ENCODE measurements at places on chromosomes 4 and X.

GRCh38 chr4:97866821-97867556 is 276.3 kb downstream of the STPG2 start:
- DNase-seq, result no peak

DNA sequence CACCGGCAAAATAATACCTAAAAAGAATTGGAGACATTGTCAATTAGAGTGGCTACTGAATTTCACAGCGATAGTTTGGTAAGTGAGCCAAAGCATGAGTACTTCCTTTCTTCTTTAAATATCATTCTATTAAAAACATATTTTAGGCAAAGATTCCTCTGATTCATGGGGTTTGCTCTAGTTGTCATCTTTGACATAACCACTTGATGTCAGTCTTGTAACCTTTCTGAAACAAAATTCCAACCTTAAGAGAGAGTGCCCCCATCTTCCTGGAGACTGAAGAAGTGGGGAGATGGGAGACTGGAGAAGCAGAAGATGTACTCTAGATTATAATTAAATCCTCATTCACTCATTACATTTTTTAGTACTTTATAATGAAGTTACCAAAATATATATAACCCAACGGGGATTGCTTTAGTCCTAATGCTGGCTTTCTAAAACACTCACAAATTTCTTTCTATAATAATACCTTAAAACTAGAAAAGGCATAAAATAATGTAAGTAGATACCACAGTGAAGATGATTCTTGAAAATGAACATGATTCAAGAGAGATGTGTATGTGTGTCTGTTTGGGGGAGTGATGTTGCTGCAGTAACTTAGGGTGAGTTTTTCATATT is 96.4 kb downstream of the EMCN start:
- DNase-seq, result no peak

- DNase-seq, result no peak
Measured at GRCh38 chrX:96835660-96836289, 47.9 kb upstream of the RPA4 start.

DNA sequence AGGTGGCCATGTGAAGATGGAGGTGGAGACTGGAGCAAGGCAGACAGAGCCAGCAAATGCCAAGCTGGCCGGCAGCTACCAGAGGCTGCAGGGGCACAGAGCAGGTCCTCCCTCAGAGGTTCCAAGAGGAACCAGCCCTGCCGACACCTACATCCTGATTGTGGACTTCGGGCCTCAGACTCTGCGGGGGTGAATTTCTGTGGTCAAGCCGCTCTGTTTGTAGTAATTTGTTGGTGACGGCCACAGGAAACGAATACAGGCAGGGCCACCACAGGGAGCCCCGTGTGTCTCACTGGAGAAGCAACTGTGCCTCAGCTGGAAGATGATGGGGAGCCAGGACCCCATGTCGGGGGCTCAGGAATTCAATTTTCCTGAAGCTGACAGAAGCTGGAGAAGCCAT is 28.3 kb downstream of the ZFYVE28 start:
- no peak for DNase-seq

GRCh38 chr4:139054791-139055505 is 39.4 kb downstream of the NOCT start:
- no peak for DNase-seq

GRCh38 chr4:5826437-5827107 is 66.3 kb downstream of the CRMP1 start:
- no peak for DNase-seq

GRCh38 chr4:41749631-41750039 is 1.1 kb upstream of the PHOX2B start:
- DNase-seq, result no peak

DNA sequence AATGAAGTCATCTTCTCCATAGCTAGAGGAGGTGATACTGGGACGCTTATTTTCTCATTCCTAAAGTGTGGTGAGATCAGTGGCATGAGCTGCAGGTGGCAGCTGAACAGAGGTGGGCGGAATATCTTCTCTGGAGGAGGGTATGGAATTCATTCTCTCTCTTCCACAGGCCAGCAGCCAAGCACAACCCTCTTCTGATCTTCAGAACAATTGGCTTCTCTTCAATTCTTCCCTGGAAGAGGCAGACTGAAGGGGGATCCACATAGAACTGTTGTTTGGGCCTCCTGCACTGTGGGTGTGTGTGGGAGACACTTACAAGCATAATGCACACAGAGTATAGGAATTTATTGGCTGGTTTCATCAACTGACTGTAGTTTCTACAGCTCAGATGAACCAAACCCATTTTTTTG is 180.4 kb upstream of the RASGEF1B start:
- DNase-seq, result no peak

DNA sequence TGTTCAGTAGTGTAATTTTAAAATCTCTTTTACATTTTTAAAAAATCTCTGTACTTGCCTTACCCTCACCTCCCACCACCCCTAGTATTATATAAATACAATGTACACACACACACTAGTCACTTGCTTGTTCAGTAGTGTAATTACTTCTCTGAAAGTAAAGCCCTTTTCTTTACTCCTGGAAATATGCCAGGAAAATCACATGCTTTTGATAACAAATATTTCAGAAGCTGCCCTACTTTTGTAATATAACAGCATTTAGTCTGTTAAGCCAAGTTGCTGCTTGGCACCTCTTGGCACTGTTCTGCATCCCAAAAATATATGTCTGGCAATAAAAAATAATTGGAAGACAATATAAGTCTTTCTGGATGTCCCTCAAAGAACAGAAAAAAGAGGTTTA is 172.8 kb upstream of the APOOL start:
- no peak for DNase-seq

DNA sequence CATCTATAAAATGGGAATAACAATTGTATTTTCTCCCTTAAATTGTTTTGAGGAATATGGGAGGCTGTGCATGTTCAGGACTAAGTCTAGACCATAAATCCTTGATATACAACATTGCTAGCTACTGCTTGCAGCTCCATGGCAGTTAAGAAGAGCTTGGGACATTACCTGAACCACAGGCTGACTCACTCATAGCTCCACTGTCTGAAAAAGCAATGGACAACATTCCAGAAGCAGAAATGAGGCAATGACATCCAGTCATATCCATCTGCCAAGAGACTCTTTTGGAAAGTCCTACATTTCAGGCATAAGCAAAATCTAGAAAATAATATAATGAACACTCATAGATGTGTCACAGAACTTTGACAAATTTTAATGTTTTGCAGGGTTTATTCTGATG is 167.3 kb upstream of the LEF1 start:
- no peak for DNase-seq

- DNase-seq, result no peak
Measured at GRCh38 chr4:116099596-116099995, 985.8 kb downstream of the TRAM1L1 start.

DNA sequence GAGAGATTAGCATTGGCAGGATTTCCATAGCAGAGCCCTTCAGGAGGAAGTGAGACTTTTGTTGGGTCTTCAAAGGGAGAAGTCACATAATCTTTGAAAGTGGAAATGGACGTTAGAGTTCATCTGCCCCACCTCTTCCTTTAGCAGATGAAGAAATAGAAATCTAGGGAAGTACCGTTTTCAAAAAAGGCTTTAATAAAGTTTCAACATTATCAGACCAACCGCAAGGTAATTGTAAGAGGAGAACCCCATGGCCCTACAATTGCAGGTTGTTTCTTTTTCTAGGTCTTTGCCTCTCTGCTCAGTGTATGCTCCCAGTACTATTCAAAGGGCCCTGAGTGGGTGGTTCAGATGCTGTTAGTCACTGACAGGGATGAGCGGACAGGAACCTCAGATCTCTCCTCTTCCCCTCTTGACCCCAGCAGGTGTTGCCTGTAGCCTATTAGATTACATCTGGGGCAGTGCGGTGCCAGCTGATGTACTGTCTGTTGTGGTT is 48.6 kb upstream of the AP1S2 start:
- no peak for DNase-seq

DNA sequence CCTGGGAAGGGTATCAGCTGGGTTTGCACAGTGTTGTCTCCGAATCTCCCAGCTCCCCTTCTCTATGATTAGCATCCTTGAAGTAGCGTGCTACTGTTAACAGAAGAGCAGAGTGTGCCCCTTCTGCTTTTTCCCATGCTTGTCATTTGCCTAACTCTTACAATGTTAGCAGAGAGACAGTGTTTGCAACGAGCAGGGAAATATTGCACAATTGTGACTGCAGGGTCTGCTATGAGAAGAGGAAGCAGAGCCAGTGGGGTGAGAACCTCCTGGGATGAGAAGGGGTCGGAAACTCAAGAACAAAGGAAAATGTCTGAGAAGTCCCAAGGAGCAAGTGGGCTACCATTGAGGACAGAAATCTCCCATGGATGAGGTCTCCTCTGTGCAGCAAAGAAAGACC is 7.8 kb upstream of the CHRNA9 start:
- DNase-seq, result no peak

GRCh38 chr4:129138810-129139496 is 43.0 kb downstream of the C4orf33 start:
- DNase-seq, result no peak

- DNase-seq, result no peak
Measured at GRCh38 chr4:183429489-183429888, 14.9 kb upstream of the CDKN2AIP start.

- DNase-seq, result no peak
Measured at GRCh38 chr4:126748736-126749135, 884.0 kb upstream of the INTU start.

- no peak for DNase-seq
Measured at GRCh38 chrX:71106427-71106826, at the start of gene CXorf65. Gene CXorf65 (minus strand): TSS chrX:71106740. CDS start chrX:71106556, 184 bp downstream.

DNA sequence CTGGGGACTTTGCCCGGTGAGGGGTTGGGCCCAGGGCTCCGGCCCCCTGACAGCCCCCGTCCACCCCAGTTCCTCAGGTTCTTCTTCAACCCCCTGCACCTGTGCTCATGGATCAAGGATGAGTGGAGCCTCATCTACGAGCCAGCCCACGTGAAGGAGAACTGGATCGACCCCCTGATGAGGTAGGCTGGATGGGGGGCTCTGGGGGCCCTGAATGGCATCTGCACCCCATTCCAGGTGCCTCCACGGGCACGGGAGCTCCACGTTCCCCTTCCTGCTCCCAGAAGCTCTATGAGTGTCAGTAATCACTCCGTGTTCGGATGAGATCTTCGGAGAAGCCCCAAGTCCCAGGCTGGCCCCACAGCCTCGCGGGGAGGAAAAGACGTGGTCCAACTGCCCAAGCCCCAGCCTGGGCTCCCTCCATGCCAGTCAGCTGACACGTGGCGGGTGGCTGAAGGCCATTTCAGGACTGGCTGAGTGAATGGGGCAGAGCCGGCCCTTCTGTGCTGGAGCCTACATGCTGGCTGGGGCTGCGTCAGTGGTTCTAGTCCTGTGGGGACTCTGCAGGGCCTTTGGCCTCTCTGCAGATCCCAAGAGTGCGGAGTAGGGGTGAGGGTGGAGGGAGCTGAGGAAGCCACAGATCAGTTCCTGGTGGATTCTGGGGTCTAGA is 24.4 kb downstream of the CFAP99 start:
- DNase-seq, result no peak

- DNase-seq, result no peak
Measured at GRCh38 chr4:94642561-94642866, 115.2 kb upstream of the BMPR1B start.

DNA sequence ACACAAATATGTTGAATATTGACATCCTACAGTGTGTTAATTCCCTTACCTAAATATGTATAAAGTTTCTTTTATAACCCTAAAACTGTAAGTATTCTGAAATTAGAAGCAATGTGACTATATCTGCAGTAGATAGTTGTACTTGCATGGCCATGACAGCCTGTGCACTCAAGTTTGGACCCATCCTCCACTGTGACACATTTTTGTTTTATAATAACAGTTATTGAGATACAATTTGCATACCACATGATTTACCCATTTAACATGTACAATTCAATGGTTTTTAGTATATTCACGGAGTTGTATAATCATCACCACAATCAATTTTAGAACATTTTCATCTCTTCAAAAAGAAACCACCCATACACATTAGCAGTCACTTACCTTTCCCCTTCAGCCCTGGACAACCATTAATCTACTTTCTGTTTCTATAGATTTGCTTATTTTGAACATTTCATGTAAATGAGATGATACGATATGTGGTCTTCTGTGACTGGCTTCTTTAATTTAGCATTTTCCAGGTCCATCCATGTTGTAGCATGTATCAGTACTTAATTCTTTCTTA is 29.6 kb downstream of the HERC3 start:
- no peak for DNase-seq

GRCh38 chr4:183220236-183220635 is 99.8 kb downstream of the CLDN22 start:
- DNase-seq, result no peak

- DNase-seq, result no peak
Measured at GRCh38 chrX:10811111-10811510, 190.7 kb upstream of the MID1 start.

DNA sequence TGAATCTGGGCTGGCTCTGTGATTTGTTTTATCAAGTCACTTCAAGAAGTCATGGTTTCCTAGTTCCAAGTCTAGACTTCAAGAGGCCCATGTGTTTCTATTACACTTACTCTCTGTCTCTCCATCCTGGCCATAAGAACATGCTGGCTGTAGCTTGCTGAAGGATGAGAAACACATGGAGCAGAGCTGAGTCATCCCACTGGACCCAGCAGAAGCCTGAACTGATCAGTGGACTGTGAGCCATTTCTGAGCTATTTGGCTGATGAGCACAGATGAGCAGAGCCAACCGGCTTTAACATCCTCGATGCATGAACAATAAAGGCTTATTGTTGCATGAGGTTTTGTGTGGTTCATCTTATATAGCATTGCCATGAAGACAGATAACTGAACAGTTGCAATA is 290.6 kb upstream of the BOD1L1 start:
- DNase-seq, result no peak

DNA sequence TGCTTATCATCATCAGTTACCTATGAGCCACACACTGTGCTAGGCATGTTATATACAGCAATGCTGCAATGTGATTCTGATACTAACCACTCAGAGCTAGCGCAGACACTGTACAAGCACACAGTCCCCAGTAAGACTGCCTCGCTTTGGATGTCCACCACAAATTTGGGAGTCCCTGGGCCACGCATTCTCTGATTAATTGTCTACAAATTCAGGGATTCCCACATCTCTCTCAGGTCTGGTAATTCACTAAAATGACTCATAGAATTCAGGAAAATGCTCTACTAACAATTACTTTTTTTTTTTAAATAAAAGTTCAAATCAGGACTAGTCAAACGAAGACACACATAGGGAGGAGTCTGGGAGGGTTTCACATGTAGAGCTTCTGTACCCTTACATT is 652.1 kb upstream of the AADAT start:
- no peak for DNase-seq

All from stimulated activated CD4-positive, alpha-beta T cell treated with anti-CD3 and anti-CD28 coated beads, Interleukin-15, amount 100 ng/mL, for 1 hour (primary cell).